WERI-Rb-1 (cell line): ENCODE measurements at places on chromosomes 6 and 20.

DNA sequence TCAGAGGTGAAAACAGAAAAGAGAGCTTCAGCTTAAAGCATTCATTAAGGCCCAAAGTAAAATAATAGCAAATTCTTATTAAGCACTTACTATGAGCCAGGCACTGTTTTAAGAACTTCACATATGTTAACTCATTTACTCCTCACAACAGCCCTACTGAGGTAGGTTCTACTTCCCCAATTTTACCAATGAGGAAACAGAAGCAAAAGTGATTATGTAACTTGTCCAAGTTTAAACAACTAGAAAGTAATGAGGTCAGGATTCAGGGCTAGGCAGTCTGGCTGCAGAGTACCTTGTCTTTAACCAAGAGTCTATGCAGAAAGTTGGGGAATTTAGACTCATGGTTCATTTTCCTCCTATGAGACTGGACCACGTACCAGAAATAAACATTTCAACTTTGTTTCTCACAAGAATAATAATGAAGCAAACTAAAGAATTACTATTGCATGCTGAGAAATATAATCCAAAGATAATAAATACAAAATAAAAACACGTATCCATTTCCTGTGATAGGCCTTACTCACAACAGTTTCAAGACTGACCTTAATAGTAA is 3.8 kb downstream of the COL21A1 start:
- no peak for DNase-seq

- no peak for DNase-seq
Measured at GRCh38 chr20:11080781-11081377, 407.1 kb upstream of the JAG1 start.

DNA sequence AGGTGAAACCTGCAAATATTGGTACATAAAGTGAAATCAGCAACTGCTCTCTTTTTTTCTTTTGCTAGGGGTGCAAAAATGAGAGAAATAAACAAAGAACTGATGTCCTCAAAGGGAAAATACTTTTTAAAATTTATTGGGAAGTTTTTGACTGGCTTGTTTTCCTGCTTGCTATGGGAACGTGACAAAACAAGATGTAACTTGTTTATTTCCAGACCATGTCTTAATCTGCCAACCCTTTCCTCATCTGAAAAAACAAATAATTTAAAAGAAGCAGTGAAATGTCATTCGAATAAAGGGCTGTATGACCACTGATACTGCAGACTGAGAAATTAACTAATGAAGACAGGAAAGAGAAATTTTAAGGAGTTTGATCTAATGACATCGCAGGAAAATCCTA is 221.9 kb downstream of the CBLN4 start:
- no peak for DNase-seq

DNA sequence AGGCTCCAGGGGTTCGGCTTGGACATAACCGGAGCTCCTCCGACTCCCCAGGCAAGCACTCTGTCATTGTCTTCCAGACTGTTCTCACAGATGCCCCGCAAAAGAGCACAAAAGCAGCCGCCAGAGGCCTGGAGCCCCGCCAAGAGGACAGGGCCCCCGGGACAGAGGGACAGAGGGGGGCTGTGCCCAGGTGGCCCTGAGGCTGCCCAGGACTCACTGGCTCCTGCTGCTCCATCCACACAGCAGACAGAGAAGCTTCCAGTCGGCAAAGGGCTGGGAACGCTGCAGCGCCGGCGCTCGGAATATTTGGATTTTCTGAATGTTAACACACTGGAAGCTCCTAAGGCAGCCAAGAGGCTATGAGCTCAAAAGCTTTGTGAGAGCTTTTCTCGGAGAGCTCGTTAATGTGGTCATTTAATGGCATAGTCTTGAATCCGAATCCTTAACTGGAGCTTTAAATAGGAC is 68.0 kb upstream of the QKI start:
- no peak for DNase-seq

DNA sequence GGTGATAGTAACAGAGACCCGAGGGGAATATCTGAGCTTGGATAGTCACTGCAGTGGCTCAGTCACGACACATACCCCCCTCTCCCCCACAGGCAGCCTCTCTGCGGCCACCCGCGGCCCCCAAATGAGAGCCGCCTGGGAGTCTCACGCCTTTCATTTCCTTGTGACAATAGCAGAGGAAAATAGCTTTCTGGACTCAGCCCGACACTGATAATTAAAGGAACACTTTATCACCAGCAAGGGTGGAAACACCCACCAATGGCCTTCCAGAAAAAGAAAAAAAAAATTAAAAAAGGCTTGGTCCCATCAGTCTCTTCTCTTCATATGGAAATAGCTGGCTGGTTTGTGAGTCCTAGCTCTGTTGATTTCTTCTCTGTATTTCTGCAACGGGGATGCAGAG is 35.1 kb upstream of the KCNG1 start:
- no peak for DNase-seq

- no peak for DNase-seq
Measured at GRCh38 chr6:151229401-151230276, 10.1 kb upstream of the AKAP12 start.

GRCh38 chr6:157941101-157941863 is 40.4 kb upstream of the SYNJ2 start:
- no peak for DNase-seq

DNA sequence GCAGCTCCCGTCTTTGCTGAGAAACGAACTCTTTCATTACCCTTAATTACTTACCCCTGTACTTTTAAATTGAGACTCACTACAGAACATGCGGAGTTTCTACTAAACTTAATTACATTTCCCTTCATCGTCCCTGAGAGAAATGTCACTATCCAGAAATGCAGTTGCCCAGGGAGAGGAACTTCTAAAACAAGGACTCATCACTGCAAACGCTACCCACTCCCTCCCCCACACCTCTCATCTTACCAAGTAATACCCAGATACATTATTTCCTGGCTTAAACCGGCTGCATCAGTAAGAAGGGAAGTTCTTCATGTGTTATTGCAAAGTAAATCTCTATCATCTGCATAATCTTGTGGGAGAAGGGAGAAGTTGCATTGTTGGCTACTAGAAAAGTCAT is 138.3 kb downstream of the IPCEF1 start:
- DNase-seq = peak; percentile 14

GRCh38 chr6:139323511-139324300 is 31.9 kb upstream of the TXLNB start:
- DNase-seq = no peak

DNA sequence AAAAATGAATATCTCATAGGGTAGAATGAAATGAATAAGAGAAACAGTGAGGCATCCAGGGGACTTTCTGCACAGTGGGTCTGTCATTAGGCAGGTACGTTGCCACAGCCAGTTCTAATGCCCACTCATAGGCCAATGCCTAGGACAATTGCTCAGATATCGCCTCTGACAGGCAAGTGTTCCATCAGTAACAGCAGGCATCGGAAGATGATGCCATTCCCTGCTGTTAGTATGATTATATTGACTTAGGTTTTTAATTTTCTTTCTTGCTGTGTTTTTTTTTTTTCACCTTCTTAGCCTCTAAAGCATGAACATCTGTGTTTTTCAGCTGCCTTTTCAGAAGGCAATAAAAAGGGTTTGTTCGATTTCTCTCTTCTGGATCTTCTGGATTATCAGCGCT is 90.7 kb downstream of the PRL start:
- DNase-seq = no peak

GRCh38 chr6:41892921-41893564 is 2.1 kb downstream of the USP49 start:
- no peak for DNase-seq

GRCh38 chr6:72787391-72788031 is 165.6 kb downstream of the KCNQ5 start:
- DNase-seq = peak; percentile 12

DNA sequence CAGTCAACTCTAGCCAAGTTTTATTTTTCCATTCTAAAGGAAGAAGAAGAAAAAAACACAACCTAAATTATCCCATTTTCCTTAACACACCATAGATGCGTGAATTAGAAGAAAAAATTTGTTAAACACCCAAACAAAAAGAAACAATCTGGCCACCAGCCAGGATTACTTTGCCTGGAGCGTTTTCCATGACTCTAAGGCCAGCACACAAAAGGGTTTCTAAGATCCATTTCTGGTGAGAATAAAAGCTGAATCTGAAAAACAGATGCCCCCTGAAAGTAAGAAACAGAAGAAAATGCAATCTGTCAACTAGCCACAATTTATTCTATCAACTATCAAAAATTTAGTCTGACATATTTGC is 267.2 kb upstream of the SULF2 start:
- no peak for DNase-seq

DNA sequence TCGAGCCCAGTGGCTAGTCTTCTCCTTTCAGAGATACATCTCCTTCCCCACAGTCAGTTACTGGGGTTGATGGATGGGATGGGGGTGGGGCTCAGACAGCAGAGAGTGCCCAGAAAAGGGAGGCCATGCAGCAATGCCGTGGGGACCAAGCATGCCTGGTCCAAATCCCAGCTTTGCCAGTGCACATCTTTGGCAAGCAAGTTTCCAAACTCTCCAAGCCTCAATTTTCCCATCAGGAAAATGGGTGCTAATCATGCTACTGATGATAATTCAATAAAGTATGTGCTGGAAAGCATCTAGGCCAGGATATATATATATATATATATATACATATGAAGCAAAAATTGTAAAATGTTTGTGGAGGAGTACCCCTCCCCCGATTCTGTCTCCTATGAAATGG is 78.9 kb downstream of the CD40 start:
- DNase-seq = no peak

GRCh38 chr6:113821445-113821844 is 35.7 kb upstream of the MARCKS start:
- DNase-seq = no peak

DNA sequence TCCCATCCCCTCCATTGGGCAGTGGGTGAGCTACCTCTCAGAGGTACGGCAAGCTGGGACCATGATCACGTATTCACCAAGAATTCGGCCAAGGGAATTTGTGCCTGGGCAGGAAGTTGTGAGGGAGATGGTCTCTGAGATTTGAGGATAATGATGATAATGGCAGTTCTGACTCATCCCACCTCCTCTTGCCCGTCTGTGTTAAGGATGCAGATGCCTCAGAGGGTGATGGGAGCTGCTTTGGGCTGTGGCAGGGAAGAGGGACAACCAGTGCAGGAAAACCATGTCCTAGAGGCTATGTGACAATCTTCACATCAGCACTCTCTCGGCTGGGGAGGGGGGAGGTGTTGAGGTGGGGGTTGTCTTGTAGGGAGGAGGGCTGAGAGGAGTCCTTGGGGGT is 4.3 kb downstream of the TGM6 start:
- DNase-seq = no peak

DNA sequence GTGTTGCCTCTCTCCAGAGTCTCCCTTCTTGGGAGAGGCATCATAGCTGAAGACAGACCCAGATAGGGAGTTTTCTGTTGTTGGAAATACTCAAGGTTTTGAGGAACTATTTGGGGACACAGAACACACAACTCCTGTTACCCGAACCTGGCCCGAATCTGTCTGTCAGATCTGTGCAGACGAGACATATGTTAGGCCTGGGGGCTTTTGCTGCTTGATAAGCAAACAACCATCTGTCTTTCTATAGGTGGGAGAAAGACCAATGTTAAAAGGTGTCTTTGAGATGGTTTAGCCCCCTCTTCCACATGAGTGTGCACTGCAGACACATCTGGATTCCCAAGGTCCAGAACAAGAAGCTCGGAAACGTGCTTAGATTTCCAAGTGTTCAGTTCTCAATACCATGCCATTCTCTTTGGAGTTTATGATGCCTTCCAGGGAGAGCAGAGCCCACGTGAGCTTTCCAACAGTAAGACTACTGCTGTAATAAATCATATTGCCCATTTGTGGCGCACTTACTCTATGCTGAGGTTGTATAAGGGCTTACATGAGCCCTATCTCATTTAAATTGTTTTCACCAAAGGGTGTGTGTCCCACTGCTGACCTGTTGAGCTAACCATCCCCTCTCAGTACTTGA is 3.8 kb upstream of the STX16 start:
- DNase-seq = no peak

DNA sequence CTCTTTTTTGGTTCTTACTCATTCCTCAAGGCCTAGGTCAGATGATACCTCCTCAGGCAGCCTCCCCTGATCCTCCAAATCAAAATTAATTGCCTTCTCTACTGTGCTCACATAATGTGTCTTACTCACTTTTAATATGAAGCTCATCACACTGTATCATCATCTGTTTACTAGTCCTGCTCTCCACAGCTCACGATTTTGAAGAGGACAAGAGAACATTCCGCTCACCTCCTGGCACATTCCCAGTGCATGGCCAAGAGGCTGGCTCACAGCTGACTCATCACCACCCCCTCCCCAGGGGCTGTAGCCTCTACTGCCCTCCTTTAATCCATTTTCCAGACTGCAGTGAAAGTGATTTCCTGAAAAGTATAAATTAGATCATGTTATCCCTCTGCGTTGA is 133.1 kb downstream of the ALDH8A1 start:
- no peak for DNase-seq

- DNase-seq = no peak
Measured at GRCh38 chr6:11771473-11772048, 7.0 kb downstream of the ADTRP start.

DNA sequence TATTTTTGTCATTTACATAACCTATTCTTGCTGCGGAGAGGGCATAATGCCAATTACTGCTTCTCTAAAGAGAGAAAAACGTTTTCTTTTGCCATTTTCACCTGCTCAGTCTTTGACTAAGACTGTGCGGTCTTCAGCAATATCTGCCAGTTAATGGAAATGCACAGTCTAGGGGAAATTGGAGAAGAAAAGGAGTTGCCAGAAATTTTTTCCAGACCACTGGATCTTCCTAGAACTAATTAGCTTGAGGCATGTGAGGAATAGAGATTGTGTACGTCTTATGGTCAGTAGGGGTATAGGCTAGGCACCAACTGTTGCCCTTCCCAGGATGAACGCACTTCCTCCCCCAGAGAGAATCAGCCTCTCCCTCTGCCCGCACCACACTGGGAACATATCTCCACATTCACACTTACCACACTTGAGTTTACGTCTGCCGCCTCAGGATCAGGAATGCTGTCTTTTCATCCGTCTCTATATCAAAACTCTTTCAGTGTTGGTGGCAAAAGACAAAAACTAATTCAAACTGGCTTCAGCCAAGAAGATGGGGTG is 67.9 kb upstream of the E2F3 start:
- DNase-seq = no peak

GRCh38 chr20:48025051-48025515 is 239.8 kb upstream of the SULF2 start:
- peak; percentile 83 for DNase-seq

- DNase-seq = no peak
Measured at GRCh38 chr6:75145976-75146375, 59.9 kb downstream of the COL12A1 start.

DNA sequence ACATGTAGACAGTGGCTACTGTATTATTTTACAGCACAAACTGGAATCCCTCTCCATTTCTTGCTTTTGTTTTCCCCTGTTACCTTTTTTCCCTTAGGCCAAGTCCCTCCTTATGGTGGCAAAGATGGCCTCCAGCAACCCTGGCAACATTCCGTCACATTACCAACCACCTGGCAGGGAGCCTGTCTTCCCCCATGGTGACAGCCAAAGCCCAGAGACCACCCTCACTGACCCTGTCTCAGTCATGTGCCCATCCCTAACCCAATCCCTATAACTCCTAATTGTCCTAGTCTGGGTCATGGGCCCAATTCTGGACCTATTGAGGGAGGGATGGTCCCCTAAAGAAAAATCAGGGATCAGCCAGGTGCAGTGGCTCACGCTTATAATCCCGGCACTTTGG is 27.6 kb downstream of the PARD6B start:
- no peak for DNase-seq

- peak; percentile 45 for DNase-seq
Measured at GRCh38 chr6:116572162-116572561, 858 bp downstream of the RWDD1 start.
